ENCODE measurements at places on chromosomes 7 and 10.
A peak's percentile ranks its signal among the peaks of the same experiment; 100 is the strongest.

GRCh38 chr7:69844264-69844868 lies 246.1 kb downstream of the AUTS2 start:
- no peak for DNase-seq

- no peak for DNase-seq
These were observed 70.5 kb upstream of the DNAJB6 start for GRCh38 chr7:157266272-157266671.

DNA sequence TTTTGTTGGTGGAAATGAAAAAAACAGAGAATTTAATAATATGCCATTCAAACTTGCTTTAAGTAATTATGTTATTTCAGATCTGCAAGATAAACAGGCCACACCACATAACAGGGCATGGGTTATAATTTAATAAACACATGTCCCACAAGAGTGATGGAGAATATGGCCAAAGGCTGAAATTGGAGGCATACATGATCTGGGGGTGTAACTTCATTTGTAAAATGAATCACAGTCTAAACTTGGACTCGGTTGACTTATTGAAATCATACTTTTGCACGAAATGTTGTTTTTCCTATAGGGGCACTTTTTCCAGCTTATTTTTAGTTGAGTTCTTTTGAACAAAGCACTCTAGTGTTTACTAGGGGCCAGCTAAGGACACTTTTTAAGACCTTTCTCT lies 151.6 kb downstream of the TMEM26 start:
- peak; percentile 37 for DNase-seq

GRCh38 chr10:113879691-113880090 lies 25.2 kb downstream of the NHLRC2 start:
- no peak for DNase-seq

DNA sequence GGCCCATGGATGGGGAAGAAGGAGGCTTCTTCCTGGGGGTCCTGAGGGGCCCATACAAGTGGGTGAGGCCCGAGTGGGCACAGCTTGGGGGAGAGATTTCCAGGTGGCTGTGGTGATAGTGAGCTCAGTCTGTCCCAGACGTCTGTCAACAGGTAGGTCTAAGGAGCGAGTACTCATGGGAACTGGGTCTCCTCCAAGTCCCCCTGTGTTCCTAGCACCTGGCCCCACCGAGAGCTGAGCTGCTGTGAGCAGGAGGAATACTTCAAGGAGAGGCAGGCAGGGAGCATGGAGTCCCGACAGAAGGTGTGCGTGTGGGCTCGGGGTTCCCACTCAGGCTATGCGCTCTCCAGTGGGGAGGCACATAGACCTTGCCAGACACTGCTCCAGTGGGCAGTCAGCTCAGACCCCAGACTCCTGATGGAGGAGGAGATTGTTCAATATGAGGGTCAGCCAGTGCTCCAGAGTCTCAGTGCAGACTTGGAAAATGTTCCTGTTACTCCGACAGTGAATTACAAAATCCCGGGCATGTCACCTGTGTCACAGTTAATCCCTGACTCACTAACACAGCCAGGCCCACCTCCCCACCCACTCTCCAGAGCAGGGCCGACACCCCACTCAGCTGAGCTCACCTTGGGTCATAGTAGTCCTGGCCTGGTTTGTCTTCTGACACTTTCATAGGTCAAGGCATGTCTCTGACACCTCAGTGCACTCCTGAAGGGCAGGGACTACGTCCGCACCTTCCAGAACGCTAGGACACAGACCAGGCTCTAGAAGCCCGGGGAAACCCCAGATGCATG lies 28.2 kb upstream of the C10orf53 start:
- no peak for DNase-seq

DNA sequence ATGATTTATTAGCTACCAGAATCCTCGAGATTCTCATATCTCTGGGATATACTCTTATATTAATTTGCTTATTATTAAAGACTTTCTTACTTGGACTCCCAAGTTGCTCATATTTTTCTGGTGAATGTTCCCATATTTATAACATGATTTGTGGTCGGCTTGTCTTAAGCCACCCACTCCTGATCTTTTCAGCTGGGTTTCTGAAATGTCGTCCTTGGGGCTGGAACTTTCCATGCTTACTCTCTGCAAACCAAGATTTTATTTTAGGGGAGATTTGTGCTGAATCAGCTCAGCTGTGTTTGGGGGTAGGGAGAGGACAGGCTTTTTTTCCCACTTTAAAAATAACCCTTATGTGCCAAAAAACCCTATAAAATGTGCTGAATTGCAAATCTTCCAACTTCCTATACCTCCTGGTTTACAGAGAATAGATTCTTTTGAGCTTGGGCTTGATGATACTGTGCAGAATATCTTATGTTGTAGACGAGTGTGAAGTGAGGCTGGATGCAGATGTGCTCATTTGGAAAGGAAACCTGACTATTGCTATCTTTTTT lies 162.1 kb downstream of the SND1 start:
- DNase-seq = no peak

DNA sequence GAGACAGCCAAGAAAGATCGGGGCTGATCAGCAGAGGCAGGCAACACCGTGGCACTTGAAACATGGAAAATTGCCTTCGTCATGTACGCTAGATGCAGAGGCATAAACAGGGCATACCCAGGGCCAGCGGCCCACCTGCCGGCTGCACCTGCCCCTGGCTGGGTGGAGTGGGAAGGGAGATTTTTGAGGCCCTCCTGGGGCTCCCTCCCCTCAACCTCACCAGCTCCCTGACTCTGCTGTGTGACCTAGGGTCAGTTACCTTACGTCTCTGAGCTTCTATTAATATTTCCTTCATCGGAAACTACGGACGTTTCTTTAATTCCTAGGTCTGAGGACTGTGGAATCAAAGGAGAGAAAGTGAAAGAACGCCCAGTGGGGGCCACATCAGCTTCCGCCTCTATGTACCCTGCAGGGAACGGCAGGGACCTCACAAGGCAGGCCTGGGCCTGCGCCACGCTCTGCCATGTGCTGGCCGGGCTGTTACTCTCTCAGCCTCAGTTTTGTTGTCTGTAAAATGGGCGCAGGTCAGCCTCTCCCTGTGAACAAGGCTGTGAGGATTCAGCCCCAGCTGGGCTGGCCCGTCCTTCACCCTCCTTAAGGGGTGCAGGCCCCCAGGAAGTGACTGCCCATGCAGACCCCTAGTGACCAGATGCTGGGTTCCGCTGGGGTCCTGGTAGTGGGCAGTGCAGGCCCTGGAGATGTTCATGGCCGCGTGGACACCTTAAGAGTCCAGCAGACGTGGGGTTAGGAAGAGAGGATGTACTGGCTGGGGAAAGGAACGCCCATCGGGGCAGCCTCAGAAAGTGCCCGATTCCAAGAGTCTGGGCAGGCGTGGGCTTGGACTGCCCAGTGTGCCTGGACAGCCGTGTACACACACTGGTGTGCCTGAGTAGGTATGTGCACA lies 22.7 kb downstream of the ELFN1 start:
- DNase-seq = no peak

- DNase-seq = peak; percentile 19
These were observed 5.7 kb downstream of the ANK3 start for GRCh38 chr10:60384011-60384410.

DNA sequence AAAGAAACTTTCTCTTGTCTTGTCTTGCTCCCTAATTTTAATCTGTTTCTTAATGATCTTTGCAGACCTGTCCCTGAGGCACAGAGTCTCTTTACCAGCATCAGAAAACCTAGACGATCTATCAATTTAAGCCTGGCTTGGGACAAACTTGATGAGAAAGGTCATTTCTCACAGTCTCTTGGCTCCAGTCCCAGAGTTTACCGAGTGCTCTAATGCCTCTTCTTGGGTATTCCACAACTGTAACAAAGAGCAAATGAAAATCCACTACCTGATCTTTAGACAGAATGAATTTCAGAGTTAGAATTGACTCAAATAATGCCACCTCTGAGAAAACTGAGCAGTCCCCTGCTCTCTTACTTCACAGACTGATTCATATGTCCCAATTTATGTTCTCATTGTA lies 106.4 kb upstream of the DNAJB12 start:
- no peak for DNase-seq

DNA sequence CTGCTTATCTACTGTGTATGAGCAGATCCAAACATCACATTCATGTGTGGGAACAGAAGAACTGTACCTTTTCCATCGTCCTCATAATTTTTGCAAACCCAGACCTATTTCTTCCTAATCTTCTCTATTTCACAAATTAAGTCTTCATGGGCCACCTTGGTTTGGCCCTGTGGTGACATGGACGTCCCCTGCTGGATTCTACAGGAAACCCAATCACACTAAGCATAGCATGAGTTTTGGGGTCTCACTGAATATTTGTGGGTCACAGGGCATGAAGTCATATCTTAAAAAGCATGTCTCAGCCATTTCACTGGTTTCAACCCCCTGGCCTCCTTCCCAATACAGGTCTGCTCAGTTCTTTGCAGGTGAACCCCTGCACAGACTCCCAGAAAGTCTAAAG lies 35.8 kb upstream of the CDCA7L start:
- no peak for DNase-seq

DNA sequence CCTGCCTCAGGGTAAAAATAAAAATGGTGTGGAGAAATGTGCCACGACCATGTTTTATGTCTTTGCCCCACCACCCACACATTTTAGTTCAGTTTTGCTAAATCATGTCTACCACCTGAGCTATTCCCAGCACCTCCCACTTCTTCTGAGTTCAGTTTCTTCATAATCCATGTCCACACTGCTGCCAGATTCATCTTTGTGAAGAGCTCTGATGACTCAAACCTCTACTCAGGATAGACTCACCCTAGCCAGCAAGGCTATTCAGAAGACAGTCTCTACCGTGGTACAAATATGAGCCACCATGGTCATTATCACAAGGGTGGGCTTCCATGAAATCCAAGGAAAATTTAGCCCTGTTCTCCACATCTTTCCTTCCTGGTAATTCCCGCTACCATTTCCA lies 231.1 kb upstream of the PRKCQ start:
- no peak for DNase-seq

DNA sequence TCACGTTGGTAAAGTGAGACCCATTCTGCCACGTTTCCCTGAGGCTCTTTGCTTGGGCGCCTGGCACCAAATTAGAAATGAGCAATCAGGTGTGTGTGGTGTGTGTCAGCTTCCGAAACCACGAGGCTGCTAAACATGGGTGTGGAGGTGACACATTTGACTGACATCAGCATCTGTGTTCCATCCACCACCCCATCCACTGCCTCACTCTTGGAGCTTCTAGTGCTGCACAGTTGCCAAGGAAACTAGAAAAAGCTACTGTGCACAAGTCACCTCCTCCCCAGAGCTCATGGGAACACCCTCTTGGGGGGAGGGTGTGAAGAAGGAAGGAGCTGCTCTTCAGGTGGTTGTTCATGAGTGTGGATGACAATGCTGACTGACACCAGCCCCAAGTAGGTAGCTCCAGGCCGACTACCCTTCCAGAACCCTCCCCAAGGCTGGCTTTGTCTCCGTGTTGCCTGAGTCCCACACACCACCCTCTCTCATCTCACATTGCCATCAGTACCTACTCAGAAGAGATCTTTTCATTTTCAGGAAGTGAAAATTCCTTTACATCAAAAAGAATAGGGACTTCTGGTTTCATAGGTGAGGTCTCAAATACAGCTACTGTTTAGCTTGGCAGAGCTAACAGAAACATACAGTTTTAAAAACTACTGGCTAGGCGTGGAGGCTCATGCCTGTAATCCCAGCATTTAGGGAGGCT lies 152.2 kb downstream of the TMEM178B start:
- DNase-seq = no peak

DNA sequence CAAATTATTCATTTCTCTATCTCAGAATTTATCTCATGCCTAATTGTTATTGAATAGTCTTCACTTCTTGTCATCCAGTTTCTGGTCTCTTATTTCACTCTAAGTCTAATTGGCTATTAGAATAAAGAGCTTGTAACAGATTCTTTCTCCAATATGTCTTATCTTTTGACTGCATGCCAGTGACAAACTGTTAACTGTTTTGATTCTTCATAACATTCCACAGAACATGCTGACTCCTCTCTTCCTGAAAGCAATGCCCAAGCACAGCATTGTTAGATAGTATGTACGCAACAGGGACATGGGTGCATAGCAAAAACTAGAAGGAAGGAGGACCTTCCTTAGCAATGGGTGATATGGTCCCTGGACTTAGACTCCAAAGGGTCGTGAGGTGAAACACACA lies 65.4 kb downstream of the TRUB1 start:
- no peak for DNase-seq

DNA sequence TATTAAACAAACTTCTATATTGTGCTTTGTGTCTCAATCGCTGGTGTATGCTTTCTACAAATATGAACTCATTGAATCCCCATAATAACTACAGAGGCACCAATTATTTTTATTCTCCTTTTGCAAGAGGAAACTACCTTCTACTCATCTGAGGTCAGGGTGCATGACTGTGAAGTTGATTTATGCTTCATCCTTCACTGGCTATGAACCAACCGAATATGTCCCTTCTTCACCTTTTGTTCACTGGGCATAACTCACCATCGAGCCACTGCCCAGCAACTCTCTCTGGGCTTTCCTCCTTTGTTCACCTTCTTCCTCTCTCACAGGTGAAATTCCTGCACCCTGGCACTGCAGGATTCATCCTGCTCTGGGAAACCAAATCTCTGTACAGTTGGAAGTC lies 61.3 kb upstream of the PFKP start:
- no peak for DNase-seq

GRCh38 chr10:48453451-48454301 lies 147.2 kb downstream of the MAPK8 start:
- no peak for DNase-seq

GRCh38 chr10:6065835-6066234 lies 3.7 kb upstream of the IL2RA start:
- DNase-seq = no peak

DNA sequence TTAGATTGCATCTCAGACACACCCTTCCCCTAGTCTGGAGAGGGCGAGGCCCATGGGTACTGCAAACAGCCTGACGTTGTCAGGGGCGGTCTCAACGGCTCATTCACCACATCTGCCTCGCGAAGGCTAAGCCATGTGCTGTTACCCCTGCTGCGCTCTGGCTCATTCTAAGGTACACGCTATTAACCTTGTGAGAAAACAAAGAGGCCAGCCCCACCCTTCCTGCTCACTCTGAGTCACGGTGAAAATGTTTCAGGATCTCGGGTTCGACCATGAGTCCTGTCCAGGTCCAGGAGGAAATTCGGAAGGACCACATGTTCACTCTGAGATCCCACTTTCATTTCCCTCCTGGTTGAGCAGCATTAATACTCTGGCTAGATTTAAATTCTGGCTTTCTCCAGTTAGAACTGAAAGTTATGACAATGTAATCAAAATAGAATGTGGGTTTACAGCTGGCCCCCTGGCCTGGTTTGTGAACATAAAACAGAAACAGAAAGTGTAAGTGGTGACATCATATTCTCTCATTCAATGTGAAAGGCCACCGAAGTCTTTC lies 55.2 kb downstream of the EGFR start:
- DNase-seq = no peak
